ENCODE measurements at places on chromosomes 2 and 18. TPM values are rescaled to one million over a fixed set of nuclear protein-coding genes. Genes with fewer than 3 reads are reported as not detected.

Gene NPHP1
- 6.7 TPM for total RNA-seq

Gene CLEC4F
- not detected for total RNA-seq

Gene SLC8A1
- total RNA-seq, result 0.29 TPM

Gene IL37
- total RNA-seq, result not detected

Gene CERKL
- 0.24 TPM for total RNA-seq

Gene CDH20
- total RNA-seq, result not detected

Gene MC4R
- not detected for total RNA-seq

Gene NLRC4
- total RNA-seq, result 0.11 TPM

Gene MAB21L4
- total RNA-seq, result 0.22 TPM

Gene ATRAID
- total RNA-seq, result 207 TPM

Gene RALB
- total RNA-seq, result 57.1 TPM

Gene ADRA2B
- total RNA-seq, result 0.06 TPM

Data from A549 treated with Hydrocortisone at 1 μM for 4 hours (cell line).